Activated CD4-positive, alpha-beta memory T cell treated with anti-CD3 and anti-CD28 coated beads for 36 hours (primary cell): ENCODE measurements at places on chromosomes 16 and 17. TPM values are rescaled to one million over a fixed set of nuclear protein-coding genes. Genes with fewer than 3 reads are reported as not detected.

DNA sequence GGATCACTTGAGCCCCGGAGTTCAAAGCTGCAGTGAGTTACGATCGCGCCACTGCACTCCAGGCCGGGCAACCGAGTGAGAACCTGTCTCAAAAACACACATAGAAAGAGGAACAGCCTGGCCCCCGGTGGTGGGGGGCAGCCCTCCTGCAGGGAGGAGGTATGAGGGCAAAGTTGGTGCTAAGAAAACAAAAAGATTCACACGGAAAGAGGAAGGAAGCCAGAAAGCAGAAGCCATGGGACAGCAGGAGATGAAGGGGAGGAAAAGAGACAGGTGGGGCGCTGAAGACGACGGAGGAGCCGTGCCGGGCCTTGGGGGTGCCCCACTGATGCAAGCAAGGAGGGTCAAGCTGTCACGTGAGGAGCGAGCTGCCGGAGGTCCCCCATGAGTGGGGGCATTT is 8.2 kb upstream of the C16orf74 start:
- DNase-seq = no peak
- no peaks in the 10 kb centered on the region for H3K36me3 ChIP-seq
- H3K27ac ChIP-seq = no peak overlapping the region
- H3K4me3 ChIP-seq = no peak overlapping the region

DNA sequence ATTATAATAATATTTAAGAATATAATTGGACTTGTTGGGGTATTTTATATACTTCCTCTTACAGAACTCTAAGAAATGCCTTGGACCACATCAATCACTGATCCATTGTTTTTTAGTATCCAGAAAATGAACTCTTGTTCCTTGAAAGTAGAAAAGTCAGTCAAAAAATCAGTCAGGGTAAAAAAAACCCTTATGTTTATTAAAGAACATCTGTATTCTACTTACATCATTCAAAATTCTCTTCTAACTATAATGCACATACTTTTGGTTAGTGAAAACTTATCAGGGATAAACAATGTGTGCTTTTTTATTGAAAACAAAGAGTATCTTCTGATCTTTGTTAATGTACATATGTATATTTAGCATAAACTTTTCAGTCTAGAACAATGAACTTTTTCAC is 23.5 kb upstream of the CDR2 start:
- no peak overlapping the region for H3K4me3 ChIP-seq
- H3K27me3 ChIP-seq = no peaks in the 10 kb centered on the region
- H3K27ac ChIP-seq = no peak overlapping the region
- H3K36me3 ChIP-seq = no peaks in the 10 kb centered on the region
- peaks cover 10% of the 10 kb centered on the region for H3K4me1 ChIP-seq

- no peak for DNase-seq
- H3K27me3 ChIP-seq = peaks cover 13% of the 10 kb centered on the region
- no peak overlapping the region for H3K27ac ChIP-seq
- H3K36me3 ChIP-seq = no peaks in the 10 kb centered on the region
Measured at GRCh38 chr17:68709461-68709860, 108.3 kb upstream of the FAM20A start.

GRCh38 chr17:80468781-80469493 is 7.5 kb downstream of the NPTX1 start:
- H3K27ac ChIP-seq = no peak overlapping the region
- H3K36me3 ChIP-seq = no peaks in the 10 kb centered on the region
- H3K4me3 ChIP-seq = no peak overlapping the region
- peaks cover 60% of the 10 kb centered on the region for H3K27me3 ChIP-seq
- DNase-seq = no peak

- no peak for DNase-seq
- peaks cover 46% of the 10 kb centered on the region for H3K36me3 ChIP-seq
- peak overlapping the region; percentile 23 for H3K4me3 ChIP-seq
- peaks cover 49% of the 10 kb centered on the region for H3K4me1 ChIP-seq
- H3K27ac ChIP-seq = peak overlapping the region; percentile 8
Measured at GRCh38 chr17:78120537-78120936, 8.0 kb downstream of the TMC6 start.

DNA sequence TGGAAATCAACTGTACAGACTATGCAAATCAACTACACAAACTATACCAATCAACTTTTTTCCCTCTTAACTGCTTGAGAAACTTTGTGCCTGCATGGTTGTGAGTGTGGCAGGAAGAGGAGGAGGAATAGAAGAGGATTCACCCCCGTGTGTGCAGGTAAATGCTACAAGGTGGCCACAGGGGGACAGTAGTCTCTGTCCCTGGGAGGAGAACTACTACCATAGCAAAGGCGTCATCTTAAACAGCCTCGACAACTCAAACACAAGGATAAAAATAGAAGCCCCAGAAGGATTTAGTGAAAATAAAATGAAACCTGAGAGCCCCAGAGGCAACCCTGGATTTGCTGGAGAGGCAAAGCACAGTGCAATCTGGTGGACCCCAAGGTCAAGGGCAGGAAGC is 199.5 kb upstream of the DYNLRB2 start:
- no peak overlapping the region for H3K4me3 ChIP-seq
- DNase-seq = no peak
- H3K27ac ChIP-seq = no peak overlapping the region
- peaks cover 4% of the 10 kb centered on the region for H3K27me3 ChIP-seq
- H3K36me3 ChIP-seq = no peaks in the 10 kb centered on the region

- peaks cover 7% of the 10 kb centered on the region for H3K36me3 ChIP-seq
- no peak overlapping the region for H3K4me3 ChIP-seq
- no peaks in the 10 kb centered on the region for H3K27me3 ChIP-seq
- H3K27ac ChIP-seq = peak overlapping the region; percentile 32
Measured at GRCh38 chr16:15572329-15573001, 70.5 kb downstream of the MARF1 start.

DNA sequence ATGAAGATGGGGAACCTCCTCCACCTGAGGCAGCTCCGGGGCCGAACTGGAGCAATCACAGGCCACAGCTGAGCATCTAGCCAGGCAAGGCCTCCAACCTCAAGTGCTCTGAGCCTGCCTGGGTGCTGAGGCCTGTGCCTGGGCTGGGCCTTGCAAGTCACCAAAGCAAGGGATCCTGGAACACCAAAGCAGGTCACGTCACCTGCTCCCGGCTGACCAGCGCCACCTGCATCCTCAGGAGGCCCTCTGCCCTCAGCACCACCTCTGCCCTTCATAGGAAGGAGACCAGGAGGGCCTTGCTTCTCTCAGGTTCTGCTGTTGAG is 68.0 kb downstream of the SMPD3 start:
- no peak overlapping the region for H3K4me3 ChIP-seq
- H3K27ac ChIP-seq = no peak overlapping the region

GRCh38 chr17:68560966-68561720 is 40.0 kb downstream of the FAM20A start:
- no peaks in the 10 kb centered on the region for H3K4me1 ChIP-seq
- peaks cover 3% of the 10 kb centered on the region for H3K27me3 ChIP-seq
- no peak overlapping the region for H3K27ac ChIP-seq
- no peak for DNase-seq
- H3K36me3 ChIP-seq = peaks cover 2% of the 10 kb centered on the region

- DNase-seq = no peak
- H3K4me3 ChIP-seq = no peak overlapping the region
- H3K27me3 ChIP-seq = no peaks in the 10 kb centered on the region
- no peaks in the 10 kb centered on the region for H3K36me3 ChIP-seq
Measured at GRCh38 chr17:29870836-29871465, 59.1 kb downstream of the SSH2 start.

DNA sequence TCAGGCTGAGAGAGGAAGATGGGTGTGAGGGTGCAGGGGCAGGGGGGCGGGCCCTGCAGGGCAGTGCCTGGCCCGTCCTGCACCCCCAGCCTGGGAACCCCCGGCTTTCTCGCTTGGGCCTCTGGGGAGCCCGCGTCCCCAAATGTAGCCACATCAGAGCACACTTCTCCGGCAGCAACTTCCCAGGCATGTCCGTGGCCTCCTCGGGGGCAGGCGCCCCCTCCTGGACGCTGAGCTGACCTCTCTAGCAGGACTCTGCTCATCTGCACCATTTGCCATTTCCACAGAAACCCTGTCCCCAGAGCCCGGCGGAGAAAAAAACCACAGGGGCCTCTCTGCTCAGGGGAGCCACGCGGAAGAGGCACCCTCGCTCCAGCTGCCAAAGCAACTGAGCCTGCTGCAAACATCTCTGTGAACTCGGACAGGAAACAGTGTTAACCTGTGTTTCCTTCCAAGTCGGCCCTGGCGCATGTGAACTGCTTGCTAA is 63.4 kb downstream of the KLHDC4 start:
- H3K4me3 ChIP-seq = no peak overlapping the region
- DNase-seq = peak; percentile 76
- H3K4me1 ChIP-seq = peaks cover 54% of the 10 kb centered on the region
- H3K27me3 ChIP-seq = no peaks in the 10 kb centered on the region

DNA sequence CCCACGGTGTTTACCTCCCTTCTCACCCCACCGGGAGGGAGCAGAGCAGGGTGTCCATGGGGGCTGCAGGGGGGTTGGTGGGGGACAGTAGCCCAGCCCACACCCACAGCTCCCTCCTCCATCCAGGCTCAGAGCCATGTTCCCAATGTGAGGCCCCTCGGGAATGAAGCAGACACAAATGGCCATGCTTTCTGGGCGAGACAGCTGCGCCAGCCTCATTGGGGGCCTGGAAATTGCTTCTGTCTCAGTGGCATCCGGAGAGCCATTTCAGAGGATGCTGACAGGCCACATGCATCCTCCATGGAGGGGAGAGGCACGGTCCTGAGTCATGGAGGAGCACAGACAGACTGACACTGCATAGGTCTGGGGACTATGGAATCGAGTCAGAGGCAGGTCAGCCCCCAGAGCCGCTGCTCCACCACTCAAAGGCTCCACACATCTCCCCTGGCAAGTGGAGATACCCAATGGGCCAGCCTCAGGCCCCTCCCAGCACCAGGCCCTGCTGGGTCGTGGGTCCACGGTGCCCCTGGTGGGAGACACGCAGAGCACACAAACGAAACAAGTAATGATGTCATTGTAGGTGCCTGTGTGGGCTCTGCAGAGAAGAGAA is 59.6 kb upstream of the ENPP7 start:
- H3K27me3 ChIP-seq = peaks cover 38% of the 10 kb centered on the region
- no peak overlapping the region for H3K4me3 ChIP-seq
- no peak for DNase-seq
- no peaks in the 10 kb centered on the region for H3K36me3 ChIP-seq
- no peaks in the 10 kb centered on the region for H3K4me1 ChIP-seq

The RNF222 gene
- total RNA-seq = not detected

The TTLL6 gene
- not detected for total RNA-seq

The IRX5 gene
- total RNA-seq = not detected

The JPH3 gene
- 0.07 TPM for total RNA-seq
